Esophagus squamous epithelium (tissue), 5 donors: ENCODE measurements at places on chromosomes 6 and 20.

GRCh38 chr6:161137839-161138542 is 135.9 kb downstream of the AGPAT4 start:
- DNase-seq = no peak

- DNase-seq = no peak
Observed at GRCh38 chr20:41592516-41593216, 25.5 kb downstream of the CHD6 start.

DNA sequence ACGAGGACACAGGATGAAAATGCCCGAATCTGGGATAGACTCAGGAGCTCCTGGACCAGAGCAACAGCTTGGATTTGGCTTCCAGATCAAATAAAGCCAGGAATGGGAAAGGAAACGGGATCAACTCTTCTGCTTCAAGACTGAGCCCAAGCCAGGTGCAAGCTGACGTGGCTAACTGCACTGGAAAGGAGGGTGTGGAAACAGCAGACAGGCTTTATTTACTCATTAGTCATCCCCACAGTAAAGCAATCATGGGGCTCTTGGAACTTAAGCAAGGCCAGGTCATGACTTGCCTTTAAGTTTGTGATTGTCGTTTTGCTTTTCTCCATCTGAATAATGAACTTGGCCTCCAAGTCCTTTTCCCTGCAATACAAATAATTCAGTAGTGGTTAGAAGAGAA is 45.2 kb downstream of the KIF16B start:
- no peak for DNase-seq

GRCh38 chr20:5871459-5872410 is 78.6 kb downstream of the TRMT6 start:
- DNase-seq = no peak

DNA sequence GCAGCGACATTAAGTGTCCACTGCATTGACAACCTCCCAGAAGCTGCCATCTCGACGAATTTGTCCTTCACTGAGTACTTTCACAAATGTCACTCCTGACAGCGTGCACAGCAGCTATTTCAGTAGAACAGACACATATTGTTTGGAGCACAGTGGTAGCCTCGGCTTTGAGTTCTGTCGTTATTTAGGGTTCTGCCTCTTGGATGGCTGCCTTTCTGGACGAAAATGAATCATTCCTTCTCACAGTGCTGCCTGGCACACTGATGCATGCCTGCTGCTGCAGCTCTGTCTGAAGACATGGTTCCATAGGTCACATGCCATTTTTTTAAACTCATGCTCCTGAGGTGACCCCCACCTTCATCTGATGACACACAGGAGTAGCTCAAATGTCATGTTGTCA is 477.0 kb downstream of the C6orf118 start:
- no peak for DNase-seq

DNA sequence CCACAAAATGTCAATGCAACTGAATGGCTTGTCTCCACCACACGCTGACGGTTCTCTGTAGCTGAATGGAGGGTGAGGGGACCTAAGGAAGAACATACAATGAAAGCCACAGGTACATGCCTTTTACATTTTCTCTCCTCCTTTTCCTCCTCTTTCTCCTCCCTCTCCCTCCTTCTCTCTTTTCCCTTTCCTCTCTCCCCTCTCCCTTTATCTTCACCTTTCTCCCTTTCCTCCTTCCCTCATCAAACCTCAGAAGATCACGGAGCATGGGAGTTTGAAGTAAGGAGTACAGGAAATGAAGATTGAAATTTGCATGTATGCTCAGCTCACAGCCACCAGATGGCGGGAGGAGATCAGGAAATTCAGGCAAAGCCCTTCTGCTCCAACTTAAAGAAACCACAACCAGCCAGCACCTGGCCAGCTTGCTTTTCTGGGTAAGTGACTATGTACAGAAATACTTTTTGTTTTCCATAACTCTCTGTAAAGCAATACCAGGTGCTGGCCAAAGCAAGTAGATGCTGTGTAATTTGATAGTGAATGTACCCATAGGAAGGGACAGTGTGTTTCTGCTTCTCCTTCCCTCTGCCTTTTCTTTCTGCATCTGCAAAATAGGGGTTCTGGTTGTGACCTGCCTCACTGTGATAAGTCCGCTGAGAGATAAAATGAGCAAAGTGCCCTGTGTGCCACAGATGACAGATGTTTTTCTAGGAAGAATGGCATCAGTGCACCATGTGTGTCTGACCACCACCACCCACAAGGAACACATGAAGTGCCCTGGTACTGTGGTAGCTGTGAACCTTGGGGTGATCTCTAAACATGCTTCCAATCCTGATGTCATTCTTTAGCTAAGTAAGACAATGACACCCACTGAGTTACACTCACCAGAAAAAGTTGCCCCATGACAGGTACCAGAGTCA is 18.6 kb upstream of the FOXO3 start:
- DNase-seq = no peak

- DNase-seq = no peak
Observed at GRCh38 chr6:129844118-129844891, 16.8 kb downstream of the TMEM244 start.

GRCh38 chr6:41768545-41769308 is 11.0 kb downstream of the FRS3 start:
- no peak for DNase-seq

DNA sequence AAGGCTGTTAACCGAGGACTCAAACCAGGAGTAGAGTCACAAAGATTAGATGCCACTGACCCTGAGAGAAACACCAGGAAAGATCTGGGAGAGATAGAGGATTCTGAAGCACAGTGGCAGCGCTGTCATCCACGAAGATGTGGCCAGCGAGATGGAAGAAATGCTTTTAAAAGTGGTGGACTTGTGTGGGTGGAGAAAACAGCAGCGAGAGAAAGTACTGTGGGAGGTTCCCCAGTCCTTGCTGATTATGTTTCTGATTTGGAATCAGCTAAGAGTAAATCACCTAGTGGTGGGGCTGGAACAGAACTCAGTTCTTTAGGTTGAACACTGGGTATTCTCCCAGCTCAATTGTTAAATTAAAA is 435 bp upstream of the ZNF322 start:
- no peak for DNase-seq

DNA sequence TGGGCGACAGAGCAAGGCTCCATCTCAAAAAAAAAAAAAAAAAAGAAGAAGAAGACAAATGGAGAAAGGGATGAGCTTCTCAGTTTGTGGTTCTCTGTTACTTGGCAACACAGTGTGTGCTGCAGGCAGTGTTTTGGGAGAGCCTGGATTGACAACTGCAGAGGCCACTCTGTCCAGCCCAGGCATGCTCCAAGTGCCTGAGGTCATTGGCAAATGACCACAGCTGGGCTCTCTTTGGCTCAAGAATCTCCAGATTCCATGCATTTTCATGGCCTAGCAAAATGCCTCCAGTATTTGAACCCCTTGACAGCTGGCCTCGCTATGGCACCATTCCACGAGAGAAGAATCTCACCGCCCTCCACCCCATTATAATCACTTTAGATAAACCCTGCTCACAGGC is 126.2 kb downstream of the ANKRD60 start:
- no peak for DNase-seq

GRCh38 chr6:21199262-21199661 is 394.3 kb upstream of the SOX4 start:
- no peak for DNase-seq

- no peak for DNase-seq
Observed at GRCh38 chr6:168272415-168273325, 46.9 kb downstream of the DACT2 start.

DNA sequence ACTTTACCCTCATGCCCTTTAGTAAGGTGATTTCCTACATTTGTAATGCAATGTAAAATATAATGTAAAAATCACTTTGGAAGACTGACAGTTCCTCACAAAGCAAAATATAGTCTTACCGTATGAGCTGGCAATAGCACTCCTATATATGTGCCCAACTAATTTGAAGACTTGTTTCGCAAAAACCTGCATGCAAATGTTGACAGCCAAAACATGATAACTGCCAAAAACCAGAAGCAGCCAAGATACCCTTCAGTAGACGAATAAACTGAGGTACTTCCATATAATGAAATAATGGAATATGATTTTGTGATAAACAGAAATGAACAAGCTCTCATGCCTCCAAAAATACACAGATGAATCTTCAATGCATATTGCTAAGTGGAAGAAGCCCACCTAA is 13.6 kb downstream of the AURKA start:
- no peak for DNase-seq

DNA sequence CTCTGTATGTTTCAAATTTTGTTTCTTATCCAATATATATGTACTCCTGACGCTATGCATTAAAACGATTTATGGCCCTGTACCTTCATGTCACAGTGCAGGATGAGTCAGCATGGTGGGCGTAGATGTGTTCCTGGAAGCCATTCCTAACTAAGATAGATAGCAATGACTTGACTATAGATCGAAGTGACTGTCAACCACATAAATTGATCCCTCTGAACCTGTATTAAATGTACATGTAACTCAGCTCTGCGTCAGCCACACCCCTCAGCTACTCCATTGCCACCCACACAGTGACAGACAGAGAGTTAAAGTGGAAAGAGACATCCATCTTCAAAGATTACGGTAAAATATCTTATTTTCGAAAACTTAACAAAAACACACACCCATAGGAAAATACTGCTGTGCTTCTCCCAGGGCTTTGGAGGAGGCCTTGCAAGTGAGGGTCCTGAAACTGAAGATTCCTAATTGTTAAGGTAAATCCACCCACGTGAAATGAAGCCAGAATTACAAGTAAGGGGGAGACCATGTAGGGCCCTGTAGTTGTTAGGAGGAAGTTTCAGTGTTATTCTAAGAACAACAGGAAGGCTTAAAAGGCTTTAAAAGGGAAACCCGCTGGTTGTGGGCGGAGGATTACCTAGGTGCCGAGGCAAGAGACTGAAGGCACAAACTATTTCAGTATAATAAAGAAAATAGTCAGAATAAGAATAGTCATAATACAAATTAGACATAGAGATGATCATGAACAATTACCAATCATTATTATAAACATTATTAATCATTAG is 10.3 kb upstream of the RAD21L1 start:
- DNase-seq = no peak

DNA sequence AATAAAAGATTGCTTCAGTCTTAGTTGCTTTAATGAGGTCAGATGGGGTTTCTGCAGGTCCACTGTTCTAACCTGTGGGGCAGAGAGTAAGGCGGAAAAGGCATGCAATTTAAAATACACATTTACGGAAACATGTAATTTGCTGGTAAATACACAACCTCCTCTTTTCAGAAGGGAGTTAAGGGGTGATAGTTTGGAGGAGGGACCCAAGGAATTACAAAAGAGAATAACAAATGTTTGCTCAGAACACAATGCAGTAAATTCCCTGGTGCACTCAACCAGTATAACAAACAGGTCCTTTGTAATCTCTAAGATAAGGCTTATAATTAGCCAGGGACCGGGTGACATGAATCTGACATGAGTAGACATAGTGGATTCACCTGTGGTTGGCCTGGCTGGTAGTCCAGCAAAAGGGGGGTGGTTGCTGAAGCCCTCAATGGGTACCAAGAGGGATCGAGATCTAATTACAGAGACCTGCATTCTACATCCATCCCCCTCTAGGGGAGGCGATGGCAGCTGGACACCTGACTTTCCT is 295.1 kb downstream of the PHACTR1 start:
- DNase-seq = no peak

GRCh38 chr6:30520522-30520921 is 31.2 kb downstream of the HLA-E start:
- DNase-seq = no peak

- DNase-seq = no peak
Observed at GRCh38 chr20:24296477-24297261, 172.8 kb upstream of the SYNDIG1 start.
